ENCODE measurements at places on chromosomes 4 and X.

GRCh38 chr4:78439328-78439727, 112.2 kb upstream of the ANXA3 start:
- DNase-seq: no peak

GRCh38 chr4:13481569-13481968, 2.6 kb downstream of the RAB28 start:
- no peak for DNase-seq

DNA sequence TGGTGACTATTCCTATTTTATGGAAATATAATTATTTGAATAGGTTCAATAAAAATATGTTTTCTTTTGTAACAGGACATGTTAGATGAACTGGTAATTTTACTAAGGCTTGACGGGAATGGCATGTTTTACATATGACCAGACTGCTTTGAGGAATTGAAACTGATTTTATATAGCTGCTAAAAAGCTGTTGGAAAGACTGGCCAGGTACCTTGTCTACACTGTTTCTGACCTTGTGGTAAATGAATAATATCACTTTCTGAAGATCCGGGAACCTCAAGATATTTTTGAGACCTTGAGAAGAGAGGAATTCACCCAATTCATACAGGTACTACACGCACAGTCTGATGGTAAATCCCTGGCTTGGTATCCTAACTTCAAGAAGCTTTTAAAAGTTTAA, 42.1 kb upstream of the USP46 start:
- DNase-seq: no peak

DNA sequence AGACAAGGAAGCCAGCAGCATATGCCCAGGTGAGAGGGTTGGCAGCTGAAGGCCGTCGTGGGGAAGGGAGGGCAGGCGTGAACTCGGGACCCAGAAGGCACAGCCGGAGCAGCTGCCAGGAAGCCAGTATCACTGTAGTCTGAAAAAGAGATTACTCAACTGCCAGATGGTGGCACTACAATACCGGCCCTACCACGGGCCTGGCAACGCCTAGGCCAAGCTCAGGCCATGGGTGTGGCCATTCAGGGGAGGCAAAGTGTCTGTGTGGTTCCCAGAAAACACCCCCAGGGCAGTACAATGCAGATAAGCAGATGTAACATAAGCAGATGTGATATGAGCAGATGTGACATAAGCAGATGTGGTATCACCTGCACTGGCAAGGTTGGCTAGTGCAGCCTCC, 236.0 kb downstream of the AFAP1 start:
- DNase-seq: no peak

GRCh38 chrX:8811611-8812010, 10.4 kb upstream of the FAM9A start:
- no peak for DNase-seq

DNA sequence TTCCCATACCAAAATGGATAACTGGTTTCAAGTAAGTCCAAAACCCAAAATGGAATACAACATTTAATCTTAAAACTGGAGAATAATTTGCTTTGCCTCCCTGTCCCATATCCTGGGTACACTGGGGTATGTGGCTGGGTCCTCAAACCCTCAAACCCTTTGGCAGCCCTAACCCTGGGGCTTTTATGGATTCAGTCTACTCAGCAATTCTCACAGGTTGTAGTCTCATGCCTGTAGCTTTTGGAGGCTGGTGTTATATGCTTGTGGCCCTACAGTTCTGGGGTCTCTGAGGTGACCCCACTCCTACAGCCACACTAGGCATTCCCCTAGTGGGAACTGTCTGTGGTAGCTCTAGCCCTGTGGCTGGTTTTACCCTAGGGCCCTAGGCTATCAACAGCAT, 110.5 kb upstream of the NRK start:
- no peak for DNase-seq

- DNase-seq: no peak
These were observed 160.1 kb downstream of the STK32B start for GRCh38 chr4:5211282-5211839.

GRCh38 chr4:170868170-170868569, 778.4 kb upstream of the AADAT start:
- DNase-seq: no peak

- DNase-seq: peak; percentile 20
These were observed 37.0 kb downstream of the IRS4 start for GRCh38 chrX:108699368-108699767.

DNA sequence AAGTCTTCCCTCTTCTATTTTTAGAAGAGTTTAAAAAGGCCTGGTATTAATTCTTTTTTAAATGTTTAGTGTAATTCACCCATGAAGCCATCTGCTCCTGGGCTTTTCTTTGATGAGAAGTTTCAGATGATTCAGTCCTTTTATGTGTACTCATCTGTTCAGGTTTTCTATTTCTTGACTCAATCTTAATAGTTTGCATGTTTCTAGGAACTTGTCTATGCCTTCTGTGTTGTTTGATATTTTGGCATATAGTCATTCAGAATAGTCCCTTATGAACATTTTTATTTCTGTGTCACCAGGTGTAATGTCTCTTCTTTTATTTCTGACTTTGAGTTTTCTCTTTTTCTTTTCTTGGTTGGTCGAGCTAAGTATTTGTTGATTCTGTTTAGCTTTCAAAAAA, 20.2 kb upstream of the IL2 start:
- no peak for DNase-seq

DNA sequence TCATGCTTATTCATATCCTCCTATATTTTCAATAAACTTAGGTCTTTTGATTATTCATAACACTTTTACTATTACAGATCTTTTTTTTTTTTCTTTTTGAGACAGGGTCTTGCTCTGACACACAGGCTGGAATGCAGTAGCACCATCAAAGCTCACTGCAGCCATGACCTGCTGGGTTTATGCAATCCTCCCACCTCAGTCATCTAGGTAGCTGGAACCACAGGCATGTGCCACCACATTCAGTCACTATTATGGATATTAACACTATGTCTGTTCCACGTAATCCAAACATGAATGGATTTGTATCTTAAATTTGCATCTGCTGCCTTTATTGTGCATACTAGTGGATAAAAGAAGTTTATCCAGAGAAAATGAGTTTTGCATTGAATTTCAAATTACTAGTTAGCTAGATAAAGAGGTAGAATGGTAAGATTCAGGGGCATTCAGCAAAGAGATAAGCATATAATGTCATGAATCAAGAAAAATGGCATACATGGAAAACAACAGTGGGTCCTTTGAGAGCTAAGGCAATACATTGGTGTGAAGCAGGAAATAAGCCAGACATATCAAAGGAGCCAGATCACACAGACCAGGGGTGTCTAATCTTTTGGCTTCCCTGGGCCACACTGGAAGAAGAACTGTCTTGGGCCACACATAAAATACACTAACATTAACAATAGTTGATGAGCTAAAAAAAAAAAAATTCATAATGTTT, 13.9 kb downstream of the ANAPC10 start:
- no peak for DNase-seq

- DNase-seq: no peak
These were observed 351.4 kb downstream of the PTTG2 start for GRCh38 chr4:38311495-38312126.

DNA sequence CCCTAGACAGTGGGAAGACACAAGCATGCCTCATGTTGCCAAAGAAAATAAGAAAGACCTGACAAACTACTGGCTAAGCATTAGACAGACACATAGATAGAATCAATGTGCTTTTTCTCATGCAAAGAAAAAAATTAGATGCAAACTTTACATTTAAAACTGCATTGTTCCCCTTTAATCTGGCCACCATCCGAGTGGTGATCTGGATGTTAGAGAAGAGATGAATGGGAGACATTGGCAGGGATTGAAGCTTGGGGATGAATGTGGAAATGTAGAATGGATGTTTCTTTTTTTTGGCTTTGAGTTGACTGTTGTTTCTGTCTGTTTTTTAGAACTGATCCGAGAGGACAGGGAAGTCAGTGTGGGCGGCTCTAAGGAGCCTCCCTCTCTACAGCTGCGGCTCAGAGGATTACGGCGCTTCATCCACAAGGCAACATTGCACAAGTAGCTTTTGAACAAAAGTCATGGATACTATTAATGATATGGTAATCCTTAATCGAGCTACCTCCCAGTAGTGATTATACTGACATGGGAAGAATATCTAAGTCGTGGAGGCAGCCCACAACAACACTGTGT, 53.0 kb downstream of the HELT start:
- DNase-seq: no peak

- DNase-seq: no peak
These were observed 166.4 kb upstream of the SFRP2 start for GRCh38 chr4:153955327-153955726.

DNA sequence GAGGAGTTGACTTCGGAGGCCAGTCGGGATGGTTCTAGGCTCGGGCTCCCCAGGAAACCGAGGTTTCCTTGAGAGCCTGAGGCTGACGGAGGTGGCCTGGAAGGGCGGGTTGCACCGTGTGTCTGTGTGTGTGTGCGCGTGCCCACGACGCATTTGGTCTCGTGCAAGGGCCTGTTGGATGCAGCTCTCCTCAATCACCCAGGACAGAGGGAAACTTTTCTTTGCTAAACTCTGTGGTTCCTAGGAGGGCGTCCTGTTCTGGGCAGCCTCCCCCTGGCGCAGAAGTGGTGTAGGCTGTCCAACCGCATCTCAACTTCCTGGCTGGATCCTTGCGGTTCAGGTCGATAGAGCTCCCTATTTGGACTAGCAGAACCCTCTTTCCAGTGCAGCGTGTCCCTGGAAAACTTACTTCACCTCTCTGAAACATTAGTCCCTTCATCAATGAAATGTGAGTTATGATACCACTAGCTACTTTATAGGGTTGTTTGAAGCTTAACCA, 973 bp downstream of the STK32B start:
- DNase-seq: no peak

DNA sequence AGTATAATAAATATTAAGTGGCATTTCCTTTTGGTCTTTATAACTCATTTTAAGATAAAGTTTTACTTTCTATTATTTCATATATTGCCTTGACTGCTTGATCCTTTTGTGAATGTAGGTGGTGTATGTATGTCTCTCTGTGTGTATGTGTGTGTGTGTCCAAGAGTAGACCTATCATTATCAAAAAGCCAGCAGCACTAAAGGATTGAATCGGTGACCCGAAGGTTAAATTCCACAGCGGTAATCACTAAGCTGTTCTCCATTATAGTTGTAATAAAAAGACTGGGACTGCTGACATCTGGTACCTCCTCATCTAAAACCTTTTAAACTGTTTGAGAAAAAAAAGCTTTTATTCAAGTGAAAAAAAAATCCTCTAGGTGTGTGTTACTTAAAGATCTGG, 1014.8 kb downstream of the PCDH7 start:
- DNase-seq: no peak

GRCh38 chr4:151129796-151130195, 30.4 kb downstream of the RPS3A start:
- DNase-seq: no peak

- DNase-seq: no peak
These were observed 332.1 kb downstream of the UNC5C start for GRCh38 chr4:95216636-95217035.

- no peak for DNase-seq
These were observed 32.5 kb downstream of the AKAP4 start for GRCh38 chrX:50168241-50168687.

DNA sequence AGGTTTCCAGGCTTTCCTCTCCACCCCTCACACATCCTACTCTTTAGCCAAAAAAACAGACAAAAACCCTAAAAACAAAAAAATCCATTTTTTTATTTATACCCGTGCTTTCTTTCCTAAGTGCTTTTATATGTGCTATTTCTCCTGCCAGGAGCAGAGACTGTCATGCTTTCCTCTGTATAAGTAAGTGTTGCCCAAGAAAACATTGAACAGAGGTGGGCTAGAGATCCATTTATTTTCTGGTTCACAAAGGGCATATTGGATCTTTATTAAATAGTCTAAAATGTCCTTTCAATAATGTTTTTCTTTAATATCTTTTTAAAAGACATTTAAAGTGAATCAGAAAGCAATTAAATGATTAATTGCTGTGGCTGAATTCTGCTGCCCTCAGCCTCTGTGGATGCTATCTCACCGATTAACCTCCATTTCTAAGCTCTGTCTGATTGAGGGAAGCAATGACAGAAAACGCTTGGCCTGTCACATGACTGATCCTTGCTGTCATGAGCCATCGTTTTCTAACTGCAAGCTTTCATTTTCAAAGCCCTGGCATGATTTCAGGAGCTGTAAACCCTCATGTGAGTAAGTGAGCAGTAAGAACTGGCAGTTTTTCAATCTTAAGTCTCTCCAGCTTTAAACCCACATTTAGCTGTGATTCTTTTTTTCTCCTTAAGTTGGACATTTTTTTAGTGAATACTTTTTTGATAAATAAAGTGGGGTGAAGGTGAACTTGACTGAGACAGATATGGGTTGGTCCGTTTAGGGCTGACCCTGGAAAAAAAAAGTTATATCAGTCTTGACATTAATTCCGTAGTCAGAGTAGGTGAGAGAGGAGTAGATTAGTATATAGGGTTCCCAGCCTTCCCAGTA, 180.7 kb upstream of the PGRMC2 start:
- DNase-seq: no peak

DNA sequence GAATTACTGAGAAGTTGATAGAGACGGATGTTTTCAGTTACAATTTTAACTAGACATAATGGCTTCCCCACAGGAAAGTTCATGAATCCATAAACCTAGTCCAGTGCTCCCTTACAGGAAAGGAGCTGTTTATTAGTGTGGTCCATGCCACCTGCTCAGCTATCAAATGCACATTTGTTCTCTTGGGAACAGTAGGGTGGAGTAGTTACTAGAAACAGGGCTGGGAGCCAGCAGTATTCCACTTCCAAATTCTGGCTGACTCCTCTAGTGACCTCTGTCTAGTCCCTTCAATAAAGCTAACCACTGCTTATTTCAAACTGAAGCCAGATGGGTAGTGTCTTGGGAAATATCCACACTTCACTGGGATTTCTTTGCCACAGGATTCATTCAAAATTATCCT, 88.4 kb upstream of the TLL1 start:
- DNase-seq: peak; percentile 38

Data from NCI-H1694 treated with DMSO at 0.1 percent for 48 hours (cell line).